ENCODE measurements at places on chromosomes 1 and 21. TPM values are rescaled to one million over a fixed set of nuclear protein-coding genes. Genes with fewer than 3 reads are reported as not detected.

The DIRAS3 gene
- polyA plus RNA-seq, result 1.7 TPM

The KRTAP10-6 gene
- polyA plus RNA-seq, result not detected

The LHX8 gene
- polyA plus RNA-seq, result not detected

The FABP3 gene
- polyA plus RNA-seq, result 29.9 TPM

The FGR gene
- 39.8 TPM for polyA plus RNA-seq

The C8A gene
- polyA plus RNA-seq, result not detected

The ZNF672 gene
- polyA plus RNA-seq, result 12.7 TPM

The CGN gene
- polyA plus RNA-seq, result 2.1 TPM

The CD1E gene
- polyA plus RNA-seq, result not detected

The POGK gene
- polyA plus RNA-seq, result 10.8 TPM

The TSACC gene
- 0.18 TPM for polyA plus RNA-seq

The SLC37A1 gene
- polyA plus RNA-seq, result 4.6 TPM

The CRYBG2 gene
- 0.14 TPM for polyA plus RNA-seq

The RAP1GAP gene
- 6.9 TPM for polyA plus RNA-seq

The ALX3 gene
- not detected for polyA plus RNA-seq

The BARHL2 gene
- not detected for polyA plus RNA-seq
